ENCODE measurements at places on chromosomes 3 and 15. TPM values are rescaled to one million over a fixed set of nuclear protein-coding genes. Genes with fewer than 3 reads are reported as not detected.
A peak's percentile ranks its signal among the peaks of the same experiment; 100 is the strongest.

DNA sequence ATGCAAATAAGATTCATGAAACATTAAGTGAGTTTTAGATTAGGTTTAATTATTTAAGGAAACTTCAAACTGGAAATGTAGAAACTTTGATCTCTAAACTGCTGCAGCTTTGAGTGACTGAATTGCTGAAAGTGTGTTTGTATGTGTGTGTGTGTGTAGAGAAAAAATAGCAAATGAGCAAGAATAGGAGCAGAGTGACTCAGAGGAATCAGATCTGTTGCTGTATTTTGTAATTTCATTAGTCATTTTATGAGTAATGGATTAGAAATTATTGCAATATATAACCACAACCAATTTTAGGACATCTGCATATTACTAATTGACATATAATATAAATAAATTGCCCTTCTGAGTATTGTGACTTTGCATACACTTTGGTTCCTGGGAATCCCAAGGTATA, 52.8 kb upstream of the SLC9A9 start:
- no peak overlapping the region for H3K4me3 ChIP-seq
- peaks cover 10% of the 10 kb centered on the region for H3K27me3 ChIP-seq
- no peak overlapping the region for H3K27ac ChIP-seq

The WDR82 gene
- 143 TPM for total RNA-seq

DNA sequence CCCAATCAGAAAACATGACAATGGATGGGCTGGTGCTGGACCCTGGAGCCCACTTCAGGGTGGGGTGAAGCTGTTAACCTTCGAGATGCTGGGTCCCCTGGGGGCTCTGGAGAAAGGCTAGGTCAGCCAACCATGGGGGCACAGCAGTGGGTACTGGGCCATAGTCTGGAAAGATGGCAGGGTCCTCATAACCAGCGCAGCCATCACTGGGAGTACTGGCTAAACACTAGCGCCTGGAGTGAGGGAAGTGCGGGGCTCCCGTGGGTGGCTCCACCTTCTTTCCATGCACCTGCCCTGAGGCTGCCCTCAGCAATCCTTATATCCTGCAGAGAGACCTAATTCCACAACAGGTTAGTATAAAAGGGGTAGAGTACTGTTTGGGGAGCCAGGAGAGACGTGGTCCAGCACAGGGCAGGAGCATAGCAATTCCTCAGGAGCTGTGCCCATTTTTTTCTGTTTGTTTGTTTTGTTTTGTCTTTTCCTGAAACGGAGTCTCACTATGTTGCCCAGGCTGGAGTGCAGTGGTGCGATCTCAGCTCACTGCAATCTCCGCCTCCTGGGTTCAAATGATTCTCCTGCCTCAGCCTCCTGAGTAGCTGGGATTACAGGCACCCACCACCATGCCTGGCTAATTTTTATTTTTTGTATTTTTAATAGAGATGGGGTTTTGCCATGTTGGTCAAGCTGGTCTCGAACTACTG, 122.6 kb upstream of the MEF2A start:
- no peak for DNase-seq
- H3K36me3 ChIP-seq: no peaks in the 10 kb centered on the region
- H3K4me3 ChIP-seq: no peak overlapping the region
- no peak overlapping the region for H3K27ac ChIP-seq
- peaks cover 48% of the 10 kb centered on the region for H3K4me1 ChIP-seq

DNA sequence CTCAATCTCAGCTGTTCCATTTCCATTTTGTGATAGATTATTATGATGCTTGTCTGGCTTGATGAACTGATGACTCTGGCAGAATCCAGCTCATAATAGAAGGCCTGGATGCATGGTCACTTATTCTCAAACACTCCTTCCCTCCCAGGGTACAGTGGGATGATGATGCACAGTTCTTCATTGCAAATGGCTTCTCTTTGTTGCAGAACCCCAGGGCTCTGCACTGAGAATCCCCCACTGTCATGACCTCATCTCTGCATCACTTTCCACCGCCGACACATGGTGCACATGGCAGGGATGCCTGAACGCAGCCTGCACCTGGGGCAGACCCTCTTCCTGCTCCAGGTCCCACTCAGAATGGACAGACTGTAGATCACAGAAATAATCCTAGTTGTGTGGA, 515.6 kb upstream of the NR2F2 start:
- H3K27ac ChIP-seq: no peak overlapping the region
- H3K36me3 ChIP-seq: no peaks in the 10 kb centered on the region
- no peak for DNase-seq
- no peaks in the 10 kb centered on the region for H3K4me1 ChIP-seq

DNA sequence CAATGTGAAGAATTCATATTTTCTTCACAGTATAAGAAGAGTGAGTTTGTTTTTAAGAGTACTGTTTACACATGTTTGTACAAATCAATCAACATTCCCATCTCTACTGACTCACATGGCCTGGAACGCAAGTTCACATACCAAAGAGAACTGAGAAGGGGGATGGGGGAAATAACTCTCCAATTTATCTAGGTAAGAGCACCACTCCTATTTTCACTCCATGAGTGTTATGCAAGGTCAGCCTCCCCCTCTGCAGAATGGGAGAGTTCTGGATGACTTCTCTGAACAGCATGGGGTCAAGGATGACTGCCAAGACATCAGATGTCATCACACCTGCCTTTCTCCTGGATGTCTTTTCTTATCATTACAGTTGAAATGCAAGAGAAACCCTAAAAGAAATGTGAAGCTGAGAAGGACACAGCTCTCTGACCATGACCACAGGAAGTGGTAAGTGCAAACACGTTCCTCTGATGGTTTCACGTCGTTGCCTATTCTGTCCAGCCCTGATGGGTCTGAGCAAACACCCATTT, 95.2 kb downstream of the SEMA6D start:
- no peak overlapping the region for H3K27ac ChIP-seq
- DNase-seq: no peak
- no peak overlapping the region for H3K4me3 ChIP-seq
- peaks cover 13% of the 10 kb centered on the region for H3K4me1 ChIP-seq
- no peaks in the 10 kb centered on the region for H3K27me3 ChIP-seq

DNA sequence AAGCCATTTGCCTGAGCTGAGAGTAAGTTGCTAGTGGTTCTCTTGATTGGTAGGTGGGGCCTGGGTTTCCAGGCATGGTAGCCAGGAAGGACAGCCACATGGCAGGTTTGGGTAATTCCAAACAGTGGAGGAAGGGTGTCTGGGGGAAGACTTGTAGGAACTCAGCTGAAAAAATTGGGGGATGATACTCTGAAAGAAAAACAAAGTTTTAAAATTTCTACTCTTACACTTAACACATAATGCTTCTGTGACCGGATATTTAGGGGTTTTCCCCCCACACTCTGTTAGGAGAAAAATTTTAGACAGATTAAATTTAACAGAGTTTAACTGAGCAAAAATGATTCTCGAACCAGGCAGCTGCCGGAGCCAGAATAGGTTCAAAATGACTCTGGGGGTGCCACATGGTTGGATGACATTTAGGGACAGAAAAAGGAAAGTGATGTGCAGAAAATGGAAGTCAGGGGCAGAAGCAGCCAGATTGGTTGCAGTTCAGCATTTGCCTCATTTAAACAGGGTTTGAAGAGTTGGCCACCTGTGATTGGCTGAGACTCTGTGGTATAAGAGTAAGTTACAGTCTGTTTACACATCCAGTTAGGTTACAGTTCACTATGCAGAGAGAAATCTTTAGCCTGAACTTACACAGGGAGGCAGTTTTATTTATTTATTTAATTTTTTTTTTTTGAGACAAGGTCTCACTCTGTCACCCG, 8.1 kb downstream of the B2M start:
- H3K36me3 ChIP-seq: peaks cover 57% of the 10 kb centered on the region
- peaks cover 88% of the 10 kb centered on the region for H3K4me1 ChIP-seq
- H3K4me3 ChIP-seq: peak overlapping the region; percentile 55

GRCh38 chr3:71673486-71673885, 51.7 kb downstream of the EIF4E3 start:
- no peak for DNase-seq
- H3K27me3 ChIP-seq: no peaks in the 10 kb centered on the region
- H3K36me3 ChIP-seq: peaks cover 28% of the 10 kb centered on the region
- H3K4me1 ChIP-seq: no peaks in the 10 kb centered on the region
- H3K27ac ChIP-seq: no peak overlapping the region

- peak overlapping the region; percentile 68 for H3K27ac ChIP-seq
- DNase-seq: no peak
- H3K4me3 ChIP-seq: no peak overlapping the region
- peaks cover 15% of the 10 kb centered on the region for H3K4me1 ChIP-seq
These were observed 22.5 kb downstream of the MAP2K5 start for GRCh38 chr15:67564968-67565345.

DNA sequence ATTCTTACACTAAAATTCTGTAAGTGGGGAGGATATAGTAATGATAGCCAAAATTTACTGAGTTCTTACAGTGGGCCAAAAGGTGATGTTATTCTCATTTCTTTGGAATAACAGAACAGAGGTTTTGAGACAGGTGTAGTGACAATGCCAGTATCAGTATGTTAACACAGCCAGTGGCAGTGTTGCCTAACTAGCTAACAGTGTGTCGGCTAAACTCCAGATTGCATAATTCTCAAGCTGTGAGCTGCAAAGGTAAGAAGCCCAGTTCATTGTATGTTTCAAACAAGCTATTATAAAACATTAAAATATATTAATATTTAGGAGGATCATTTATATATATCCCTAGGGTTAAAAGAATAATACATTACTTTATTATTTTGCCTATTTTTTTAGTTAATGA, 920 bp downstream of the SLC15A2 start:
- DNase-seq: no peak
- H3K27ac ChIP-seq: no peak overlapping the region
- no peaks in the 10 kb centered on the region for H3K4me1 ChIP-seq
- H3K27me3 ChIP-seq: no peaks in the 10 kb centered on the region
- no peak overlapping the region for H3K4me3 ChIP-seq

The LRRC15 gene
- total RNA-seq: not detected

- H3K4me3 ChIP-seq: no peak overlapping the region
- DNase-seq: no peak
- H3K36me3 ChIP-seq: no peaks in the 10 kb centered on the region
- H3K27ac ChIP-seq: no peak overlapping the region
- H3K4me1 ChIP-seq: peaks cover 7% of the 10 kb centered on the region
- H3K27me3 ChIP-seq: no peaks in the 10 kb centered on the region
These were observed 104.0 kb upstream of the SMAD3 start for GRCh38 chr15:66961407-66961884.

- no peak overlapping the region for H3K4me3 ChIP-seq
- peaks cover 3% of the 10 kb centered on the region for H3K36me3 ChIP-seq
- peaks cover 40% of the 10 kb centered on the region for H3K27me3 ChIP-seq
- peaks cover 26% of the 10 kb centered on the region for H3K4me1 ChIP-seq
- peak; percentile 72 for DNase-seq
These were observed 4.6 kb upstream of the FBLN2 start for GRCh38 chr3:13544293-13544831.

DNA sequence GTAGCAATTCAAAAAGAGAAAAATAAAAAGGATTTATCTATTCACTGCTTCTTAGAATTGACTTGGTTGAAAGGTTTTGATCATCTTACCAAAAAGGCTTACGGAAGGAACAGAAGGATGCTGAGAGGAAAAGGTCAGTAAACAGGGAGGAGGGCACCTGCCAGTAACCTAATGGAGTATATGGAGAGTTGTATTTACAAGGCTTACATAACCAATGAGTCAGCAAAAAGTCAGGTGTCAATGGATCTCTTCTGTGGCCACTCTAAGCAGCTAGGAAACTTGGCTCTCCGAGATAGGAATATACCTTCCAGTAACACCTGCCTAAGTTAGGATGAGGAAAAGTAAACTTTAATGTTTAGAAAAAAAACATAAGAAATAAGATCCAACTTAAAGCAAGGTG, 80.5 kb upstream of the PLXND1 start:
- DNase-seq: no peak
- no peaks in the 10 kb centered on the region for H3K27me3 ChIP-seq
- H3K27ac ChIP-seq: no peak overlapping the region
- H3K36me3 ChIP-seq: no peaks in the 10 kb centered on the region
- H3K4me3 ChIP-seq: no peak overlapping the region

- H3K4me1 ChIP-seq: no peaks in the 10 kb centered on the region
- H3K27me3 ChIP-seq: no peaks in the 10 kb centered on the region
- H3K36me3 ChIP-seq: no peaks in the 10 kb centered on the region
- H3K4me3 ChIP-seq: no peak overlapping the region
- no peak for DNase-seq
These were observed 67.5 kb downstream of the TFG start for GRCh38 chr3:100776746-100777145.

- no peak overlapping the region for H3K4me3 ChIP-seq
- H3K36me3 ChIP-seq: peaks cover 2% of the 10 kb centered on the region
- no peaks in the 10 kb centered on the region for H3K27me3 ChIP-seq
- H3K27ac ChIP-seq: no peak overlapping the region
- H3K4me1 ChIP-seq: peaks cover 19% of the 10 kb centered on the region
- DNase-seq: no peak
These were observed 27.6 kb downstream of the SLC28A1 start for GRCh38 chr15:84911879-84912660.

All from activated CD4-positive, alpha-beta T cell treated with anti-CD3 and anti-CD28 coated beads, Interleukin-2, amount 10 ng/mL, durations not matched to agents 7 days and 5 days (primary cell).